ENCODE measurements at places on chromosomes 12 and 14. TPM values are rescaled to one million over a fixed set of nuclear protein-coding genes. Genes with fewer than 3 reads are reported as not detected.

GRCh38 chr12:53613821-53614220 is 12.4 kb downstream of the ATF7 start:
- no peak for DNase-seq

- no peak for DNase-seq
Measured at GRCh38 chr14:83316356-83316755, 1782.7 kb upstream of the SEL1L start.

Gene TAS2R30
- total RNA-seq = 8.1 TPM

DNA sequence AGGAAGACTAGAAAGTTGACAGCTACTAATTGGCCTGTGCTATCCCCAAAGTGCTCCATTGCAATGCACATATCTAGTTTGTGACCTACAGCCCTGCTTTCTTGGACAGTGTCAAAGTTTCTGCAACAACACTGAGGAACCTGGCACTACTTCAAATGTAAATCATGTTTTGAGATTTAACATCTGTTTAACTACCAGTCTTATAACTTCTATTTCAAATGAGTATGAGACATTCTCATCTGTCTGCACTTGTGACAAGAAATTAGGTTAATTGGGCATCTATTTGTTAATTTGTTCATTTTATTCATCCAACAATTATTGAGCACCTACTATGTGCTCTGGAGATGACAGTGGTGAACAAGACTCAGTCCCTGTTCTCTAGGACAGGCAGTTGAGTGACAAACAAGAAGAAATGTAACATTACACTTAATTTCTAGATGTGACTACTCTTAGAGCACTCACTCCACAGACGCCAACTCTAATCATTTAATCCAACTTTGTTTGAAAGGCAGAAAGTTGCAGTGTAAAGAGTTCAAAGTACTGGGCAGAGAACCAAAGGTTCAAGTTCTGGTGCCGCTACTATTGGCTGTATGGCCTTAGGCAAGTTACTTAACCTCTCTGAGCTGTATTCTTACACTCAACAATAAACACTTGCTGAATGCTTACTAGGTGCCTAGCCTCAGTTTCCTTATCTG is 74.8 kb downstream of the HECTD4 start:
- DNase-seq = no peak

Gene EIF2S3B
- 0.62 TPM for total RNA-seq

GRCh38 chr12:22700106-22700505 is 75.1 kb downstream of the ETNK1 start:
- no peak for DNase-seq

DNA sequence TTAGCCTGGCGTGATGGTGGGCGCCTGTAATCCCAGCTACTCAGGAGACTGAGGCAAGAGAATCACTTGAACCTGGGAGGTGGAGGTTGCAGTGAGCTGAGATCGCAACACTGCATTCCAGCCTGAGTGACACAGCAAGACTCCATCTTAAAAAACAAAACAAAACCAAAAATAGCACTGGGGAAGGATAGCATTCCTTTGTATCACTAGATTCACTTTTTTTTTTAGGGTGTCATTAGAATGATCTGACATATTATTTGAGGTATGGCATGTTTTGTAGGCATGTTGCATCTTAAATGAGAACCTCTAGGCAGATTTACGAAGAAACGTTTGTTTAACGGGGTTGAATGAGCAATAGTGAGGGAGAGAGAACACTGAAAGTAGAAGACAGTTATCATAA is 16.8 kb upstream of the FAR2 start:
- no peak for DNase-seq

Gene USP44
- total RNA-seq = 8.0 TPM

DNA sequence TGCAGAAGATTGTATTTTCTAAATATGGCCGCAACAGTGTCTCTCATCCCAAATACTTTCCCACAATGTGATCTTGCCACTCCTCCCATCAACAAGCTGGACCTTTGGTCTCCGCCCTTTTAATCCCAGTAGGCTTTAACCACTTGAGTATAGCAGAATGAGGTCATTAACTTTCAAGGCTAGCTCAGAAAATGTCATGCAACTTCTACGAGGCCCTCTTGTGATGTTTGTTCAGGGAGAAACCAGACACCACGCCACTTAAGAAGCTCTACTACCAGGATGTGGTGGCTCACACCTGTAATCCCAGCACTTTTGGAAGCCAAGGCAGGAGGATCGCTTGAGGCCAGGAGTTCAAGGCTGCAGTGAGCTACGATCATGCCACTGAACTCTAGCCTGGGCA is 20.1 kb upstream of the OR6J1 start:
- DNase-seq = no peak

Gene PPP4R4
- 1.0 TPM for total RNA-seq

DNA sequence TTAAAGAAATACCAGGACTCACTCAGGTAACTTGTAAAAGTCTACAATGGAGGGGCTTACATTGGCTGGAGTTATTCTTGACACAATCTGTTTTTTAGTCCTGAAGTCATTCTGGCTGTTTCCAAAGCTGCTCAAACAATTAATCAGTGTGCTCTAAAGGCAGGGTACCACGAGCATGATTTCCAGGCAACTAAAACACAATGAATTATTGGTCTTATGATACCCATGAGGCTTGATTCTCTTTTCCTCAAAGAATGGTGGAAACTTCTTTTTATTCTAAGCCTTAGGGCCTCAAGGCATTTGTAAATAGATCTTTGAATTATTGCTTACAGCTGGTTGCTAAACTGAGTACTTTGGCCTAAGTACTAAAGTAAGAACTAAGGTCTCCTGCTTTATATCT is 199.8 kb upstream of the PDZRN4 start:
- DNase-seq = no peak

Gene LMNTD1
- total RNA-seq = not detected

GRCh38 chr12:88590851-88591250 is 10.6 kb upstream of the KITLG start:
- DNase-seq = no peak

Measured in sciatic nerve (tissue), 2 donors.